ENCODE measurements at places on chromosomes 2 and 18.

GRCh38 chr2:111100087-111100764 is 20.5 kb upstream of the BCL2L11 start:
- no peak for DNase-seq

- DNase-seq, result no peak
Observed at GRCh38 chr2:140353541-140353940, 1573.4 kb upstream of the NXPH2 start.

GRCh38 chr2:241821460-241822263 is 12.7 kb downstream of the NEU4 start:
- no peak for DNase-seq

DNA sequence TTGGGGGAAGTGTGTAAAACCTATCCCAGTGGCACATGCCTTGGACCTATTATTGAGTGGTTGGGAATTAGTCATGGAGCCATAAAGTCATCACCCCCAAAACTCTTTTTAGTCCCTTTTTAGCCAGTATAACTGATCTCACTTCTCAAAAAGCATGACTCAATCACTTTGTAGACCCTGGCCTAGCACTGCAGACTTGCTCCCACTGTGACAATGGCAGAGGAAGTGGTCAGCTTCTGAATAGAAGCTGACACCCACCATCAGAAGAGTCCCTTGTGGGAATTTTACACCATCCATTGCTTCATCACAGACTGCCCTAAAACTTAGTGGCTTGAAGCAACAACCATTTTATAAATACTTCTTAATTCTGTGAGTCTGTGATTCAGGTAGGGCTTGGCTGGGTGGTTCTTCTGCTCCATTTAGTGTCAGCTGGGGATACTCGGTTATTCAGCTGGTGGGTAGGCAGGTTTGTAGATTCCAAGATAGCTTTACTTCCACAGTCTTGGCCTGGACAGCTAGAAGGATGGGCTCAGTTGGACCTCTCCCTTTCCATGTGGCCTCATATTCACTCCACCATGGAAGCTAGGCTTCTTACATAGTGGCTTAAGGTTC is 10.8 kb upstream of the ITGA6 start:
- DNase-seq, result no peak
